NCI-H2029 (cell line): ENCODE measurements at places on chromosomes 7 and 10.

GRCh38 chr10:132986076-132986475 is 43.7 kb upstream of the CFAP46 start:
- no peak for DNase-seq

GRCh38 chr10:125102246-125102645 is 58.1 kb downstream of the CTBP2 start:
- no peak for DNase-seq

DNA sequence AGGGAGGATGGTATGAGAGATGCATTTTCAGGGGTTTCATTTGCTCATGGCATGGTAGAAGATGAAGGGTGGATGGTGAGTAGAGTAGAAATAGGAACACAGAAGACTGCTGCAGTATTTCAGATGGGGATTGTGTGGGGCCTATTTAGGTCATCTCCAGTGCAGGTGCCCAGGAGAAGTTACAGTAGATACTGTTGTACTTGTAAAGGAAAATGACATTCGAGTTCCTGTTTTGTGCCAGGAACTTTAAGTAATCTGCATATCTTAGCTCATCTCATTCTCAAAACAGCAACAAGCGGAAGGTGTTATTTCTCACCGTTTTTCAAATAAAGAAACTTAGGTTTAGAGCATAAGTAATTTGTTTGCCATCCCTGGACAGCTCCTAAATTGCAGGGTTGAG is 156.2 kb downstream of the AUTS2 start:
- no peak for DNase-seq

DNA sequence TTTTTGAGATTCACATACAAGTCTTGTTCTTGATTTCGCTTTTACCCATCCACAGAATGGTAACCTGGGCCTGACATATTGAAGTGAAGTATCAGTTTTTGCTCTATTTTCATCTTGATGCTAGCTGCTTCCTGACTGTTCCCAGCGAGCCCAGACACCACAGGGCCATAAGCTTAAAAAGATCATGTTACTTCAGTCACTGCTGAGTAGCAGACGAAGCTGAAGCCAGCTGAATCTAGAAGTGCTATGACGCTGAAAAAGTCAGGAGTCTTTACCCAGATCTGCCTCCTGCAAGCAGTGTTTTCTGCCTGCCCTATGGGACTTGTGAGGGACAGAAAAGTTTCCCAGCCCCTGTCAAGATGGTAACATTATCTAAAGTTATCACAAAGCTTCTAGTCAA is 2.7 kb upstream of the PRXL2A start:
- no peak for DNase-seq

- DNase-seq = no peak
These were observed 47.5 kb downstream of the CARD11 start for GRCh38 chr7:2996141-2996540.

DNA sequence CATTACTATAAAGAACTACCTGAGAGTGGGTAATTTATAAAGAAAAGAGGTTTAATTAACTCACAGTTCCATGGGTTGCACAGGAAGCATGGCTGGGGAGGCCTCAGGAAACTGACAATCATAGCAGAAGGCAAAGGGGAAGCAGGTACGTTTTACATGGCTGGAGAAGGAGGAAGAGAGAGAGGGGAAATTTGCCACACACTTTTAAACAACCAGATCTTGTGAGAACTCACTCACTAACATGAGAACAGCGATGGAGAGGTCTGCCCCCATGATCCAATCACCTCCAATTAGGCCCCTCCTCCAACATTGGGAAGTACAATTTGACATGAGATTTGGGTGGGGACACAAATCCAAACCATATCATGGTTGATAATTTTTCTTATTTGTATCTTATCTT is 51.8 kb upstream of the PPP1R9A start:
- no peak for DNase-seq

- no peak for DNase-seq
These were observed 154.1 kb upstream of the PDE1C start for GRCh38 chr7:32224276-32224675.

DNA sequence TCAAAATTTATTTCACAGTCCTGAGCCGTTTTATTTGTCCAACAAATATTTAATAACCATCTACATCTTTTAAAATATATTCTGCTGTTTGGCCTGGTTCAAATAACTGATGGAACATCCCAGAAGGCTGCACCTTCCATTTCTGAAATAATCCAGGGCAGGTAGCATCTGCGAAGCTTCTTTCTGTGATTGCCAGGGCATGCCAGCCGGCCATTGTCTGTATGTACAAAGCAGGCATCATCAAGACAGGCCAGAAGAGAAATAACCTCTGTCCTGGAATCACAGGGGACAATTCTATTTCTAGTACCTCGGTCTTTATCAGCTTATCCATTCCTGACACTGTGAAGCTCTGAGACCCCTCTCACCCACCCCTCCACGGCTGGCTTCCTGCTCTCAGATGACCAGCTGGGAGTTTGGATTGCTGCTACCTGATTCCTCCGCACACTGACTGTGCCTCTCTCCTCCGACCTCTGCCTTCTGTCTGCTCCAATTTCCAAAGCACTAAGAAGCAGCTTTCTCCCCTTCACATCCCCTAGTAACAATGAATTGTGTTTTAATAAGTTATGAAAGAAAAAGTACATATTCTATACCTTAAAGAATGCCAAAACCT is 8.0 kb downstream of the DGKI start:
- no peak for DNase-seq

- DNase-seq = no peak
These were observed 128.2 kb upstream of the IMMP2L start for GRCh38 chr7:111690364-111691111.

DNA sequence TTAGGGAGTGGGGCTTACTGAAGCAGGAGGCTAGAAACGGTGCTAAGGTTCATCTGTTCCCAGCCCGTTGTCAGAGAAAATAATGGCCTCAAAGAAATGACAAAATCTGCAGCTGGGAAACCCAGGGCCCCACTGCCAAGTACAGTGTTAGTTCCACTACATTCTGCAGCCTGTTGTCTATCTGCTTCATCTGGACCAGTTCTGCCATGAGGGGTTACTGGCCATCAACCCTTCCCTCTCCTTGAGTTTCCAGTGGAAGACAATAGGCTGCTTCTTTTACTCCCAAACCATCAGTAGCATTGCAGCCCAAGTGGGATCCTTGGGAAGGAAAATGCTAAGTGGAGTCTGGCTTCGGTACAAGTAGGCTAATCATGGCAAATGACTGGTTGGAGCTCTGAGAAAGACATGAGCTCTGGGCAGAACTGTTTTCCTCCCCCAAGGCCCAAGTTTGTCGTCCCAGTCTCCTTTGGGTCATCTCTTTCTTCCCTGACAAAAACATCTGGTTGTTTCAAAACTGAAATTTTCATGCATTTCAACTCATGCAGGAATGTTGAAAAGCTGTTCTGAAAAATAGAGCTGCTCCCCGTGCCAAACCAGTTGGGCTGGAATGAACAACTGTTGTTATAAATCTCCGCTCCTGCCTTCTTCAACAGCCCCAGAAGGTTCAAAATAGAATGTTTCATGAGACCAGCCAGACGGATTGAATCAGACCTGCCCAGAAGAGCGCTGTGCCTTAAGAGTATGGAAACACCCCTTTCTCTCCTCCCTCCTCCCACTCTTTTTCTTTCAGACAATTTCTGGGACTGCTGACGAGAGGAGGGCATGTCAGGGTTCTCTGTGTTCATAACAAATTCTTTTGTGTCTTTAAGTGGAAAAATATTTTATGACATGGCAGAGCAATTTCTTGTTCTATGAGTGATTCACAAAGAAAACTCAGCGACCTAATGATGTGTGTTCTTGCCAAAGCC is 116.6 kb downstream of the RAB18 start:
- no peak for DNase-seq

GRCh38 chr10:327889-328852 is 192.9 kb downstream of the ZMYND11 start:
- no peak for DNase-seq

GRCh38 chr7:50359995-50360925 is 55.7 kb downstream of the IKZF1 start:
- DNase-seq = no peak

DNA sequence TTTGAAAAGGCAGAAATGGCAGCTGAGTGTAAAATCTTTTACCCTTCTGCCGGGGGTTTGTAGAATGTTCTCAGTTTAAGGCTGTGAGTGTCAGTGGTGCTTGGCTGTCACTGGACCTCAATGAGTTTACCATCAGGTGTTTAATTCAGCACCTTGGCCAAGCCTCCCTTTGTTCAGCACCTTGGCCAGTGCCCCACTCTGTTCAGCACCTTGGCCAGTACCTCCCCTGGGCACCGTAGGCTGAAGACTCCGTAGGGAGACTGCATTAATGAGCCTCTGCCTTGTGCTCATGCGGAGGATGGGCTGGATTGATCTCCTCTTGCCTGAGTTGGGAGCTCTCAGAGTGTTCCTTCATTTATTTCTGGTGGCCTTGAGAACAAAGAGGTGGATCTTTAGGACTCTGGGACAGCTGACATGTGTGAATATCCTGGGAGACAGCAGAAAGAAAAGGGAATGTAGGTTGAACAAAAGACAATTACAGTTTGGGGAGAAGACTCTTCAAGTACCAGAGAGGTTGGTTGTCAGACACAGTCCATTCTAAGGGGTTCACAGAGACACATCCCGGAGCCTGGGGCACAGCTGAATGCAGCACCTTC is 1.6 kb downstream of the FAM24A start:
- DNase-seq = no peak

DNA sequence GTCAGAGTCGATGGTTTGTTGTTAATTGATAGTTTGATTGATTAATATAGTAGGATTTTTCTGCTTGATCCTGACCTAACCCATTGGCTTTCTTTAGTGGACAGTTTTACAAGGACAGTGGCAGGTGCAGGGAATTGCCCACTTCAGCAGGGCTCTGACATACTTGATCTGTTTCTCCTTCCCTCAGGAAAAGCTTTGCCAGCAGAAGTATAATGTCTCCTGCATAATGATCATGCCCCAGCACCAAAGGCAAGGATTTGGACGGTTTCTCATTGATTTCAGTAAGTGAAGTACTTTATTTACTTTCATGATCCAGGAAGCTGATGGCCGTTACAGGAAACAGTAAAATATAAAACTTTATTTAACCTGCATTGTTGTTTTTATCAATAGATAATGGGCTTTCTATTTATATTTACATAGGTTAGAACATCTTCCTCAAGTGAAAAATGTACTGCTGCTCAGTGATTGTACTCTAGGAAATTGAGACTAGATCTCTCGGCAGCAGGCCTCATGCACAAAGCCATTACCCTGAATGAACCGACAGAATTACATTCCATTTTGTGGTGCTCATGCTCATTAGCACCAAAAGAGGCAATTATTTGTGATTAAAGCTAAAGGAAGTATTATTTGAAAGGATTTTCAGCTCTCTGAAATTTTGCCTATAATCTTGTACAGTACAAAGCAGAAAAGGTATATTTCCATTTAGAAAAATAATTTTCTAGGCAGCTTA is 122.5 kb upstream of the SAMD8 start:
- DNase-seq = peak; percentile 59

DNA sequence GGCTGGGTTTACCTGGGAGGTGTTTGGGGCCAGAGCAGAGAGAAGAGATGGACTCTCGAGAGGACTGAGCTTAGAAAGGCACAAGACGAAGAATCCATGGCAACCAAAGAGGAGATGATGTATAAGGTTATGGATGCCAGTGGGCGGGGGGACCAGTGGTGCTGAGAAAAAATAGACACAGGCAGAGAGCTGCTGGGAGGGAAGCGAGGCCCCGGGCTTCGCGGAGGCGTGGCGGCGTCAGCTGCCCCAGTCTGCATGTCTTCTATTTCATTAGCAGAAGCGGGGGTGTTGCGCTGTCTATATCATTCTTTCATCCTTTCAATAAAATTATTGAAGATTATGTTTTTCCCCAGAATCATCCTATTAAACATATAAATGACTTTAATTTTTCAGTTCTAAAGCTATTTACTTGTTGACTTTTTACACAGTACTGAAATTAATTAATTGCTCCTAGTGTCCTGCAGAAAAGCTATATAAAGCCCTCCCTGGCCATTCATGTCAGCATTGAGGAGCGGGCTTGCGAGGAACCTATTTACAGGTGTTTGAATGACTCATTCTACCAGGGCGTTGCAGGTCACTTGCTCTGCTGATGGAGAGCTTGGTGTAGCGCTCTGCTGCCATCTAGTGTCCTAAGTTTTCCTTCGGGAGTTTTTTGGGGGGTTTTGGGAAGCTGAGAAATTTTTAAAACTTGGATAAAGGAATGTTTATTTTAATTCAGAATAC is 42.9 kb upstream of the BHLHA15 start:
- peak; percentile 79 for DNase-seq
